ENCODE measurements at places on chromosomes 4 and X.

DNA sequence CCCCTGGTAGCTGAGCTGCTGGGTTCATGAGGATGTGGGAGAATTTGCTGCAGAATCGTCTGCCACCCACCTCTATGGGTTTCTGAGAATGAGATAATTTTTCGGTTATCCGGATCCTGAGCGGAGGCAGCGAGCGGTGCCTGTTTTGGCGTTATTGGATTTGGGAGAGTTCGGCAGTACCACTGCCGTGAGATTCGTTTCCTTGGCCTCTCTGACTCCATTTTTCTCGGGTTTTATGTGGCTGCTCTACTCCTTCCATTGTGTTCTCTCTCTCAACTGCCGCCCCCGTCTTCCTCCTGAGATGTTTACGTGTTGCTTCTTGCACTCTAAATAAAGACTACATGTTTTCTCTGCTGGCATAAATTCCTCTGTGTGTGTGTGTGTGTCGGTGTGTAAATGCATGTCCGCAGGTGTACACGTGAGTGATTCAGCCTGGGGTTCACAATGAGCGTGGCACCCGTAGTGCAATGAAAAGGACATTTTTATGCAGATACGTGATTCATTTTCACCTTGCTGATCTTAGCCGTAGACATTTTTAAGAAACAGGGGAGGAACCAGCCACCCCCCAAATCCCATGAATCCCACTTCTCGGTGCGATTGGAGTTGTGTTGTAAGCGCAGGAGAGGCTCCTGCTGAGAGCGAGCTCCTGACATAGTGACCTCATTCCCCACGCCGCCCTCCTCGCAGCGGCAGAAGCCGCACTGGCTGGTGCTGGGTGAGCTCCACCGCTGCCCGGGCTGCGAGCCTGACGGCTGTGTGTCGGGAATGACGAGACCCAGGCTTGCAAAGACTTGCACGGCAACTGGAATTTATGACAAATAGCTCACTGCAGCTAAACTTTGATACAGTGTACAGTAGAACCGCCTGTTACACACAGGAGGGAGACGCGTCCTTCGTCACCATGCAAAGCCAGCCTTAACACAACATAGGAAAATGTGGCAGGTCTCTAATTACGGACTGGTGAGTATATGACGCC is 82.2 kb downstream of the STOX2 start:
- DNase-seq, result peak; percentile 92

DNA sequence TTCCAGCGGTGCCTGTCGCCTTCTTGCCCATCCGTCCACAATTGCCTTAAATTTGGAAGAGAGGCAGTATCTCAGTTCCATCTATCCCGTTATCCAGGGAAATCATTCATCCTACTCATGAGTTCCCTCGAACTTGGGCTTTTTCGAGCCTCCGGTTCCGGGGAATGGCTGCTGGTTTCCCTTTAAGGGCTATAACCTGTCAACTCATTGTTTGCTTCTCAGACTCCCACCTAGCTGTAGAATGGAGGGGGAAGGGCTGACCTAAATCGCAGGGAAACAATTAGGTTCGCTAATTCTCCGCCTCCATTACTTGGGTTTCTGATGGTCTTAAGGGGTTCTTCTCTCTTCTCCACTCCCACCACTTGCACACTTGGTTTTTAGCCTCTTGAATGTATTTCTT is 1.2 kb downstream of the UCHL1 start:
- DNase-seq, result no peak

GRCh38 chrX:152945021-152945979 is 47.4 kb downstream of the ZNF185 start:
- no peak for DNase-seq

DNA sequence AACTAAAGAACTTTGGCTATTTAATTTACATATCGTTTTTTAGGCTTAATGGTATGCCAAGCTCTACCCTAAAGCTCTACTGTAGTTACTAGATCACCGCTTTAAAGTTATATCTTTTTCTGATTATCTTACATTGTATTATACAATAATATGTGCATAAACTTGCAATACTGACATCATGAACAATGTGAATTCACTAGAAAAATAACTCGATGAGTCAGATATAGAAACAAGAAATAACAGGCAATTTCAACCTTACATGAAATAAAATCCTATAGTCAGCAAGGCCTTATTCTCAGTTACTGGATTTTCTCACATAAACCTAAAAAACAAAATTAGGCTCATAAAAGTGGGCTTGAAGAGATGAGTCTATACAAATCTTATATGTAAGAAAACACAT is 32.5 kb downstream of the PDGFC start:
- DNase-seq, result peak; percentile 42

GRCh38 chr4:131644619-131645018 is 1504.5 kb upstream of the PCDH10 start:
- DNase-seq, result peak; percentile 35

- no peak for DNase-seq
Observed at GRCh38 chr4:16237715-16238114, 11.4 kb upstream of the TAPT1 start.

GRCh38 chr4:158816955-158817354 is 48.1 kb downstream of the FNIP2 start:
- DNase-seq, result no peak

DNA sequence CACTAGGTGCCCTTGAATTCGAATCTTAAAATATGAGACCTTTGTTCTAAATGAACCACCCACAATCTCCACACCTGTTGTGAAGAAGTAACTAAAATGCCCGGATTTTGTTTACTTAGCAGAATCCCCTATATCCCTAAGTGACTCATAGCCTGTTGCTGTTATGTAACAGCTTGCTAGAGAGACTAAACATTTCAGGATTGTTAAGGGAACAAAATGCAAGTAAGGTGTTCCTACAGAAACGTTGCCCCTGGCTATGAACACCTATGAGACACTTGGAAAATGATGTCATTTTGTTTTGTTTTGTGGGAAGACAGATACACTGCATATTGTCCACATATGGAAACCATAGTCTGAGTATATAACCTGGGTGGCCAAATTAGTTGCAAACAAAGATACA is 24.2 kb upstream of the MXRA5 start:
- no peak for DNase-seq

DNA sequence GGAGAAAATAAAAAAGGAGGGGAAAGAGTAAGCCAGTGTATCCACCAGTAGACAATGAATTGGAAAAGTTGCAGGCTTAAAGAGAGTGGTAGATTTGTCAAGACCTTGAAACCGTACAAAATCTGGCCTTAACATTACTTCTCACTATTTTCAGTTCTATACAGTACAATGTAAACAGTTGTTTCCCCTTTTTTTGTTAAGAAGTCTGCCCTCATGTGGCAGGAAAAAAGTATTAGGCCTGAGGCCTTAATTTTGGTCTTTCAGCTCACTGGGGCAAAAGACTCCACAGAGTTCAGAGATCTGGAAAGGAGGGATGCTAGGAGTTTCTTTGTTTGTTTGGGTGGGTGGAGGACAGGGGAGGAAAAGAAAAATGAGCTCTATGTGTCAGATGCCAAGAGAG is 92.8 kb upstream of the CCDC160 start:
- peak; percentile 17 for DNase-seq

DNA sequence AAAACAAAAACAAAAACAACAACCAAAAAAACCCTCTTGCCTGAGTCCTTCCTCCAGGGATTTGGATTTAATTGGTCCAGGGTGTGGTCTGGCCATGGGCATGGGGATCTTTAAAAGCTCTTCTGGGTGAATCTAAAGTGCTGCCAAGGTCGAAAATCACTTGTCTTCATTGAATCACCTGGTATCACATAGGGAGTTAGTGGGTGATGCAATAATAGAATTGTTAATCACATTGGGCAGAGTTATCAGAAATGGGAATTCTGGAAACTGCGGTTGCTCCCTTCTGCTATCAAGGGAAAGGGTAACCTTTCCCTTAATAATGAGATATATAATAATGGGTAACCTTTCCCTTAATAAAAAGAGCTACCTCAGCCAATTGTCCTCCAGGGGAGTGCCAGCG is 267.9 kb upstream of the KLF3 start:
- DNase-seq, result no peak

- no peak for DNase-seq
Observed at GRCh38 chrX:87874043-87874442, 356.4 kb downstream of the KLHL4 start.

GRCh38 chr4:5423670-5424069 is 284.7 kb downstream of the EVC2 start:
- DNase-seq, result no peak

DNA sequence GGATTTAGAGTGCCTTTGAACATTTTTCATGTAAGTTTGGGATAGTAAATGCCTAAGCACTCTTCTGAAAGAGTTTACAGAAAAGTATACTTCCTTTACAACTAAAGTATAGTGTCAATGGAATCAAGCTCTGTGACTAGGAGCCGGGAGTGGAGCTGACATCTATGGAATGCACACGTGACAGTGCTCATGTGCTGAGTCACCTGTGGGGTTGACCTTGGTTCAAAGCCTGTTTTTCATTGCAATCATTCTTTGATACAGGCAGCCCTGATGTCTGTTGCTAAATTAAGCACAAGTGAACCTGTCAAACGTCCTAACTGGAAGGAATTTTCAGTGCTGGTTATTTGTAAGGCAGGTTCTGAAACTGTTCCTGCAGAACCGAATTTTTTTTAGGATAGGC is 82.5 kb downstream of the GPAT3 start:
- peak; percentile 75 for DNase-seq

- no peak for DNase-seq
Observed at GRCh38 chr4:114311787-114312186, 286.8 kb upstream of the UGT8 start.

- peak; percentile 76 for DNase-seq
Observed at GRCh38 chr4:98710831-98711230, 52.4 kb upstream of the TSPAN5 start.

GRCh38 chr4:123284168-123284567 is 112.4 kb upstream of the SPRY1 start:
- DNase-seq, result peak; percentile 84

- no peak for DNase-seq
Observed at GRCh38 chr4:2339458-2340271, 77.8 kb upstream of the MXD4 start.

DNA sequence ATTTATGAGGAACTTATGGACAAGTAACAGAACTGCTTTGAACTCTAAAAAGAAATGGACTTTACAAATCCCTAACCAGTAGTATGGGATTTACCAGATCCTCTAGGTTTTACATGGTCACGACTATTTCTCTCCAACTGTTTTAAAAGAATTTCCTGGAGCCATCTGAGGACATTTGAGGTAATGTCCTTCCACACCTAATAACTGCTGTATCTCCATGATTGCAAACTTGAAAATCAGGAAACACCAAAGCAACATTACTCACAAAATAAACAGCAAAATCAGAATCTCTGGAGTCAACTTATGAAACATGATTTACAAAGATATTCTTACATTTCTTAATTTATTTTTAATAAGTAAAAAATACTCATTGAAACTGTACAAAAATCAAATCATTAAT is 58.0 kb downstream of the STAP1 start:
- DNase-seq, result no peak

Data from fibroblast of skin of back (primary cell).